ENCODE measurements at places on chromosomes 12 and 14.

GRCh38 chr12:94495445-94496115 is 35.9 kb upstream of the CEP83 start:
- DNase-seq = no peak

- no peak for DNase-seq
Observed at GRCh38 chr12:104693493-104693892, 236.7 kb downstream of the CHST11 start.

GRCh38 chr14:100446572-100446971 is 123.4 kb downstream of the SLC25A47 start:
- no peak for DNase-seq

- no peak for DNase-seq
Observed at GRCh38 chr12:13079440-13079906, 24.0 kb downstream of the GSG1 start.

DNA sequence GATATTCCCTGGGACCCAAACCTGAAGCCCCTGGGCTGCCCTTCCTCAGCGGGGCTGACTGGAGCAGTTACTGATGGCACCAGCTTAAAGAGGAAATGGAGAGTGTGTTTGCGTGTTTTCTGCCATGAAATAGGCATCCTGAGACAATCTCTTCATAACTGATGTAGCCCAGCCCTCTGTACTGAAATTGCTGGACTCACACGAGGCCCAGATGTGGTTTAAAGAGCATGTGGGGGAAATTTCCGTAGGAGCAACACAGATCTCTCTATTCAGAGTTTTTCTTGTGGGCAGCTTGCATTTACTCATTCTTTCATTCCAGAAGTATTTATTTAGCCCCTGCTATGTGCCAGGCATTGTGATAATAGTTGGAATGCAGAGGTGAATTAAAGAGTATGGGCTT is 782.1 kb upstream of the TBX3 start:
- DNase-seq = peak; percentile 61

DNA sequence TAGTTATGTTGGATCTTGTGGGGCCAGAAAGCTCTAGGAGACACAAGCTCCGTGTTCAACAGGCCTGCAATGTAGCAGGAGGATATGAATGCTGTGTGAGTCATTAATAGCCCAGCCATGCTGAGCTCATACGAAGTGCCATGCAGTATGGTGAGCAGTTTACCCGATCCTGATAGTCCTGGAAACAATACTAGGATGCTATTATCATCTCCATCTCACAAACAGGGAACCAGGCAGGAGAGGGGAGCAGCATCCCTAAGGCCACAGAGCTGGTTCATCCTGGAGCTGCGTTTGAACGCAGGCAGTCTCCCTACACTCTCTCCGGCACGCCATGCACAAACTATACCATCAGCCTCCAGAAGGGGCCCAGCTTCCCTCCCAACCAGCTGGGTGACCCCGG is 20.5 kb downstream of the TTC7B start:
- DNase-seq = peak; percentile 82

- DNase-seq = no peak
Observed at GRCh38 chr14:75341620-75342019, 63.0 kb downstream of the FOS start.

DNA sequence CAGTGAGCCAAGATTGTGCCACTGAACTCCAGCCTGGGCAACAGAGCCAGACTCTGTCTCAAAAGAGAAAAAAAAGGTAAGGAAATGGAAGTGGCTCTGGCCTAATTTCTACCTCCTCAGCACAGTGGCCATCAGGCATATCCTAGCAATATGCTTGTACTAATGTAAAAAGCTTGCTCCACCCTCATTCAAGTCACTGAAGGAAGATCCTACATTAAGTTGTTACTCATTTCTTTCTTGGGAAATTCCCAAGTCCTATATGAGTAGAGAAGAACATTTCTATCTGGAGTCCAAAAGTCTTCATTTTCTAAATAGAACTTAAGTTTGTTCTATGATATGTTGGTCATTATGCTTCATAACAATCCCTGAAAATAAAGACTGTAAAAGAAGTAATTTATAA is 67.3 kb upstream of the HOXC13 start:
- DNase-seq = no peak

- DNase-seq = peak; percentile 95
Observed at GRCh38 chr14:64438181-64438841, 27.0 kb upstream of the AKAP5 start.

GRCh38 chr12:119341988-119342387 is 7.5 kb downstream of the CCDC60 start:
- DNase-seq = no peak

DNA sequence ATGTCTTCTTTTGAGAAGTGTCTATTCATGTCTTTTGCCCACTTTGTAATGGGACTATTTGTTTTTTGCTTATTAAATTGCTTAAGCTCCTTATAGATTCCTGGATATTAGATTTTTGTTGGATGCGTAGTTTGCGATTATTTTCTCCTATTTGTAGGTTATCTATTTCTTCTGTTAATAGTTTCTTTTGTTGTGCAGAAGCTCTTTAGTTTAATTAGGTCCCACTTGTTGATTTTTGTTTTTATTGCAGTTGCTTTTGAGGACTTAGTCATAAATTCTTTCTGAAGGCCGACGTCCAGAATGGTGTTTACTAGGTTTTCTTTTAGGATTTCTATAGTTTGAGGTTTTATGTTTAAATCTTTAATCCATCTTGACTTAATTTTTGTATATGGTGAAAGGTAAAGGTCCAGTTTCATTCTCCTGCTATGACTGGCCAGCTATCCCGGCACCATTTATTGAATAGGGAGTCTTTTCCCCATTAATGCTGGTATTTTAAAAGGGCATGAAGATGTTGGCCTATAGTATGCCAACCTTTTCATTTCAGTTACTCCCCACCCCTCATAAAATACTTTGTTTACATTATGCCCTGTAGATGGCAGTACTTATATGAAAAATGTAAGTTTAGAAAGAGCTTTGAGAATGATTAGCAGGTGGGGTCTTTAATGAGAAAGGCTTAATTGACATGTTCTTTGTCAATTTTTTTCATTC is 62.9 kb upstream of the PSMA6 start:
- no peak for DNase-seq

GRCh38 chr12:61915420-61915819 is 344.8 kb upstream of the USP15 start:
- no peak for DNase-seq

GRCh38 chr14:98913967-98914650 is 357.9 kb downstream of the BCL11B start:
- DNase-seq = no peak

- DNase-seq = no peak
Observed at GRCh38 chr14:54931598-54932340, 29.1 kb upstream of the GCH1 start.

GRCh38 chr12:46208370-46208769 is 60.5 kb downstream of the SLC38A1 start:
- no peak for DNase-seq

Measured in AG10803 (cell line).